Daoy (cell line): ENCODE measurements at places on chromosomes 3 and 15.
A peak's percentile ranks its signal among the peaks of the same experiment; 100 is the strongest.

GRCh38 chr15:69747193-69747592 is 294.6 kb downstream of the RPLP1 start:
- no peak for DNase-seq

GRCh38 chr3:50133283-50133615 is 21.9 kb upstream of the SEMA3F start:
- DNase-seq = no peak

DNA sequence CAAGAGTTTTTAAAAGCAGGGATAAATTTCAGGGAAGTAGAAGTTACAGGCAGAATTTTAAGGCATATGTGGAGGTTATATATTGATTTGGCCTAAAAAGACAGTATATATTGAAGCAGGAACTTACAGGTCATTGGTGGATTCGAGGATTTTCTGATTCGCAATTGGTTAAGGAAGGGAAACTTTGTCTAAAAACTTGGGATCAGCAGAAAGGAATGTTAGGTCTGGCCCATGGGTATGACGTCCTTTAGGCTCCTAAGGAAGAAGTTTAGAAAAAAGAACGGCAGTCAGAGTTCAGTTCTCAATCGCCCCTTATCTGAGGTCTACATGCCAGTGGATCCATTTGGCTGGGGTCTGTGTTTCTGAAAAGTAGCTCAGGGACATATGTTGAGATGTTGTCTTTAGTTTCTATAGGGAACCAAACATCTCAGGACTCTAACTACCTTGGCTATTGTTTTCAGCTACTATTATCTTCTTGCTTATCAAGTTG is 33.2 kb upstream of the ACP3 start:
- no peak for DNase-seq

DNA sequence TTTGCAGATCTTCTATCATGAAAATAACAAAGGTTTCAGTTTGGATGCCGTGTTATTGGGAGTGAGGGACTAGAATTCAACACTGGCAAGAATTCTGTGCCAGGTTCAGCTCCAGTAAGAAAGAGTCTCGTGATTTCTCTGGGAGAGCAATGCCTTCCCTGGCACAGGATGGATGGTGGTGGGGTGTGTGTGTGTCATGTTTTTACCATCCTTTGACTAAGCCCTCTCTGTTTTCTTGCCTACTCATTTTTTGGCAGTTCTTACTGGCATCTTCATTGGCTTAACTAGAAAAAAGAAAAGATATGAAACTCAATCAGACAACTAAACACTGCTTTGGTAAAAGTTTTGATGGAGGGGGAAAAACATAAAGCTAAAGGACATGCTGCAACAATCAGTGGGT is 86.6 kb downstream of the FMN1 start:
- DNase-seq = peak; percentile 63

GRCh38 chr3:194879991-194880939 is 194.6 kb downstream of the FAM43A start:
- DNase-seq = peak; percentile 60

- no peak for DNase-seq
These were observed 4.2 kb upstream of the CILP start for GRCh38 chr15:65215496-65215895.

GRCh38 chr15:90033006-90033405 is 31.9 kb downstream of the ZNF710 start:
- DNase-seq = no peak

GRCh38 chr15:29114221-29115092 is 155.2 kb downstream of the NSMCE3 start:
- DNase-seq = no peak

GRCh38 chr3:184602372-184603150 is 41.0 kb downstream of the EPHB3 start:
- DNase-seq = peak; percentile 52
